ENCODE measurements at places on chromosomes 4 and X.

DNA sequence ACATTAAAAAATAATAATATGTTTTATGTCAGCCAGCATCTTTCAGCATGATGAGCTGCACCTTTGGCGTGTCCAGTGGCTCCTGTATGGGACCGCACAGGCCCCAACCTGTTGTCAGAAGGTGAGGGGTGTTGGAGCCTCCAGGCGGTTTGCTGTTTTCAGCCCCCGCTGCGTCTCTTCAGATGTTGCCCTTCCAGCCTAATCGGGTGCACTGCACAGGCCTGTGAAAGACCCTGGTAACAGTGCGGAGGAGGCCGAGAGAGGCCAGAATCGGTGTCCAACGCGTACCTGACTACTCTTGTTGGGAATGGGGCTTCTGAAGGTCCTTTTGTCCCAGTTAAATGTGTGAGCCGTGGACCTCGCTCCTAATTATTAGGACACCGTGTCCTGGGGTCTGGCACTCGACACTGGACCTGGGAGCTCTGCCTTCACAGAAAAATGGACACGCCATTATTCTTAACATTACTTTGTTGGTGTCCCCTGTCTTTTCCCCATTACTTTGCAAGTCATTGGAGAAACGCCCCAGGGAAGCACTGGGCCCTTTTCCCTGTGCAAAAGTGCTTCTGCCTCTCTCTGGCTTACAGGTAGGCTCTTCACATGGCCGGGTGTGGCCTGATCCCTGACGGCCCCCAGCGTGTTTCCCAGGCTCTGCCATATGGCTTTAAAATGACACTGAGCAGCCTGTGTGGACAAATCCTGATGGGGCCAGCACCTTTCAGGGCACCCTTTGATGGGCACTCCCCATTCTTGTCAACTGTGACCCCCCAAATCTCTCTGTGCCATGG is 51.2 kb downstream of the TBC1D14 start:
- no peak for ATAC-seq

GRCh38 chrX:155071694-155072280 is 479 bp downstream of the BRCC3 start:
- ATAC-seq = peak; percentile 19

- peak; percentile 13 for ATAC-seq
Observed at GRCh38 chrX:137428766-137429591, 136.9 kb upstream of the ZIC3 start.

- ATAC-seq = no peak
Observed at GRCh38 chr4:41496977-41497376, 41.0 kb upstream of the LIMCH1 start.

- ATAC-seq = no peak
Observed at GRCh38 chrX:18173494-18174180, 47.0 kb downstream of the BEND2 start.

Data from SK-N-SH treated with all-trans-retinoic acid at 6 μM for 48 hours (cell line).